ENCODE measurements at places on chromosomes 7 and 10. TPM values are rescaled to one million over a fixed set of nuclear protein-coding genes. Genes with fewer than 3 reads are reported as not detected.

DNA sequence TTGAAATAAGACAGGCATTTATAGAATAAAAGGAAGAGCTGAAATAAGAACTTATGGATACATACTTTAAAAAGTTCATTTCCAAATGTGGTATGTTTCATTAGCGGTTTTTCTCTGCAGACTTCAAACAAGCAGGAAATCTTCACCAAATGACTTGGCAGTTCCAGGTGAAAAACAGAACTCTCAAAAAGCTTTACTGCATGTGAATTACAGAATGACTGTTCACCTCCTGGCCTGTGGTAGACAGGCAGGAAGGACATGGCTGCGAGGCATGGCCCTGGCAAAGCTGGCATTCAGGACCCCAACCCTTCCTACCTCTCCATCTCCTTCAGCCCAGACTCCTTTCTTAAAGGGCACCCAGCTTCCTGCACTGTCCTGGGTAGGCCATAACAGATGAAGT, 21.2 kb upstream of the ENO4 start:
- H3K27ac ChIP-seq = no peak overlapping the region
- no peak for DNase-seq
- H3K27me3 ChIP-seq = no peaks in the 10 kb centered on the region
- H3K4me3 ChIP-seq = no peak overlapping the region
- H3K36me3 ChIP-seq = no peaks in the 10 kb centered on the region
- no peaks in the 10 kb centered on the region for H3K4me1 ChIP-seq

DNA sequence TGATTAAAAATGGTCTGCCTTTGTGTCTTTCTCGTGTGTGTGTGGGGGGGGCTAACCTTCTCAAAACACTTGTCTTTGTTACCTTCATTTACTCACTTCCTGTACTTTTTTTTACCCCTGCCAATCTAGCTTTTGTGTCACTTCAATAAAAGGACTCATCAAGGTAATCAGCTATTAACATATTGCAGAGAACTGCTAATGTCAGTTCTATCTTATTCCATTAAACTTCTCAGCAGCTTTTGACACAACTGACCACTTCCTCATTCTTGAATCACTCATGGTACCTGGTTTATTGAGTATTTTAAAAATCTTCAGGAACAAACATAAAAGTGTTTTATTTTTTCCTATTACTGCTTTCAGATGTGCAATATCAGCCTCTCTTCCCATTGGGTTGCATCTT, 59.8 kb downstream of the SLC25A40 start:
- no peak overlapping the region for H3K4me3 ChIP-seq
- no peaks in the 10 kb centered on the region for H3K36me3 ChIP-seq
- no peak for DNase-seq

The CALHM1 gene
- total RNA-seq = not detected

The EIF5AL1 gene
- total RNA-seq = 0.10 TPM

DNA sequence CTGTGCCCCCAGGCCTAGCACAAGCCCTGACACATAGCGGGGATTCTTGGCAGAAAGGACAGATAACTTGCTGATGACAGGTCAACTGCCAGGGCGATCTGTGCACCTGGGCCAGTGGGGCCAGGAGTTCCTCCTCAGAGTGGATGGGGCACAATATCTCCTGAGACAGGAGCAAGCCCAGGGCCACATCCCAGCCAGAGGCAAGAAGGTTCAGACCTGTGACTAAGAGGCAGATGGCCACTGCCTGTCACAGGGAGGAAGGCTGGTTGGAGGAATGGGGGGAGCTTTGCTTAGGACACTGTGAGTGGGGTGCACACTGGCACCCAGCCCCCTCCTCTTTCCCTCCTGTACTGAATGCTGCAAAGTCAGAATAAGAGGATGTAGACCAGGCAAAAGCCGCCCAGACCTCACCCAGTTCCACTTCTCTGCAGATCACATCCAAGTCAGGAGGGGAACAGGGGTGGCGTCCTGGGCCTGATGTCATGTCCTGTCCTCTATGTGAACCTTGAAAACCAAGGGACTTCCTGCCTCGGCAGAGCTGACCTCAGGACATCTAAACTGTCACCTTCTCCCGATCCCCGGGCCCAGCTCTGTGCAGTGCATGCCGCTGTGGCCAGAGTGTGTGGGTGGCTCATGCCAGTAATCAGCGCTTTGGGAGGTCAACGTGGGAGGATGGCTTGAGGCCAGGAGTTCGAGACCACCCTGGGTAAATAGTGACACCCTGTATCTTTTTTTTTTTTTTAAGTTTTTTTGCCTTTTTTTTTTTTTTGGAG, 1.3 kb downstream of the GUSB start:
- no peak overlapping the region for H3K27ac ChIP-seq
- H3K36me3 ChIP-seq = no peaks in the 10 kb centered on the region
- H3K4me1 ChIP-seq = no peaks in the 10 kb centered on the region
- H3K27me3 ChIP-seq = no peaks in the 10 kb centered on the region

The GPNMB gene
- 129 TPM for total RNA-seq

DNA sequence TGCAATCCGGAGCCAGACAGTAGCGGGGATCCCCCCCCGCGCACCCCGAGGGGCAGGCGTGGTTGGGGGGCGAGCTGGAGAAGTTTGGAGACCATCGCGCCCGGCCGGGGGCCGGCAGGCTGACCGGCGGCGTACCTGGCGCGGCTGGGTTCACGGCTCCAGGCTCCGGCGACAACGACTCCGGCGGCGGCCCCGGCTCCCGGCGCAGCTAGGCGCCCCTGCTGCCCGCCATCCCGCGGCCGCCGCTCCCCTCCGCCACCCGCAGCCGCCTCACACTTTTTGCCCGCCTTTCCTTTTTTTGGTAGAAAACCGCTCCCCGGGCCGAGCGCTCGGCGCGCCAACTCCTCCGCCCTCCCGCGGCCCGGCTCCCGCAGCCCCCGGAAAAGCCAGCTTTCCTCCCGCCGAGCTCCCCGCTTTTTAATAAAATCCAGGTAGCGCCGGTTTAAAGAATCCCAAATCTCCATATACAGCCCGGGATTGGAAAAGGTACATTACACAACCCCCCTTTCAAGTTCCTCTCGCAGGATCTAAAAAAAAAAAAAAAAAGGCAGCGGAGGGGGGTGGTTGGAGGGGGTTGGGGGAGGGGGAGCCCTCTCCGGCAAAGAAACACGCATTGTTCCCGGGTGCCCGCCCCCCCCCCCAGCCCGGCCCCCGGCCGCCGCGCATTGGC, at the start of gene TNRC18:
Gene TNRC18, minus strand, starts transcription at position 529 of the 670 bp plus-strand sequence. CDS start 2,588 bp downstream, outside the sequence.
- no peaks in the 10 kb centered on the region for H3K4me1 ChIP-seq
- H3K27ac ChIP-seq = peak within 1 kb of the TSS; percentile 94
- H3K4me3 ChIP-seq = peak within 1 kb of the TSS; percentile 99
- DNase-seq = peak; percentile 73

- no peak overlapping the region for H3K4me3 ChIP-seq
- H3K36me3 ChIP-seq = no peaks in the 10 kb centered on the region
- no peak overlapping the region for H3K27ac ChIP-seq
- H3K27me3 ChIP-seq = no peaks in the 10 kb centered on the region
- DNase-seq = no peak
Measured at GRCh38 chr10:79344502-79345195, 2.6 kb upstream of the PPIF start.

- no peak overlapping the region for H3K4me3 ChIP-seq
- H3K36me3 ChIP-seq = no peaks in the 10 kb centered on the region
- H3K4me1 ChIP-seq = no peaks in the 10 kb centered on the region
- H3K27ac ChIP-seq = no peak overlapping the region
- H3K27me3 ChIP-seq = no peaks in the 10 kb centered on the region
- DNase-seq = no peak
Measured at GRCh38 chr7:43309706-43310022, 197.2 kb downstream of the HECW1 start.

- no peaks in the 10 kb centered on the region for H3K27me3 ChIP-seq
- no peaks in the 10 kb centered on the region for H3K36me3 ChIP-seq
- H3K4me1 ChIP-seq = no peaks in the 10 kb centered on the region
- no peak for DNase-seq
- no peak overlapping the region for H3K4me3 ChIP-seq
- H3K27ac ChIP-seq = no peak overlapping the region
Measured at GRCh38 chr10:15290150-15290549, 80.9 kb downstream of the FAM171A1 start.

GRCh38 chr10:77383861-77384553, 253.6 kb downstream of the KCNMA1 start:
- DNase-seq = no peak
- no peak overlapping the region for H3K27ac ChIP-seq
- no peaks in the 10 kb centered on the region for H3K27me3 ChIP-seq

DNA sequence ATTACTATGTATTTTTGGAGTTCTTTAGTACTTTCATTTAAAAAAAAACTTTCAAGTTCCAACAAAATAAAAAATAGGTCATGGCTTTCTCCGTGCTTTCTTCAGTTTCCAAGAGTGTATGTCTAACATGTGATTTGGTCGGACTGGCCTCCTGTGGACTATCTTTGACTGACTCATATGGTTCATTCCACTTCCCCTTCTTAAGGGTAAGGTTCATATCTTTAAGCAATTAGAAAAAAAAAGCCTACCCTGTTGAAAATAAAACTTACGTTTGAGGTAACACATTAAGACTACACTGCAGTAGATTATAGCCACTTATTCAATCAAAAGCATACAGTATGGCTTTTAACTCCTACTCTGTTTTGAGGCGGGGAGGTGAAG, 112.8 kb upstream of the AHR start:
- no peak for DNase-seq
- H3K4me3 ChIP-seq = no peak overlapping the region
- no peaks in the 10 kb centered on the region for H3K27me3 ChIP-seq
- H3K36me3 ChIP-seq = no peaks in the 10 kb centered on the region
- H3K27ac ChIP-seq = no peak overlapping the region
- no peaks in the 10 kb centered on the region for H3K4me1 ChIP-seq

DNA sequence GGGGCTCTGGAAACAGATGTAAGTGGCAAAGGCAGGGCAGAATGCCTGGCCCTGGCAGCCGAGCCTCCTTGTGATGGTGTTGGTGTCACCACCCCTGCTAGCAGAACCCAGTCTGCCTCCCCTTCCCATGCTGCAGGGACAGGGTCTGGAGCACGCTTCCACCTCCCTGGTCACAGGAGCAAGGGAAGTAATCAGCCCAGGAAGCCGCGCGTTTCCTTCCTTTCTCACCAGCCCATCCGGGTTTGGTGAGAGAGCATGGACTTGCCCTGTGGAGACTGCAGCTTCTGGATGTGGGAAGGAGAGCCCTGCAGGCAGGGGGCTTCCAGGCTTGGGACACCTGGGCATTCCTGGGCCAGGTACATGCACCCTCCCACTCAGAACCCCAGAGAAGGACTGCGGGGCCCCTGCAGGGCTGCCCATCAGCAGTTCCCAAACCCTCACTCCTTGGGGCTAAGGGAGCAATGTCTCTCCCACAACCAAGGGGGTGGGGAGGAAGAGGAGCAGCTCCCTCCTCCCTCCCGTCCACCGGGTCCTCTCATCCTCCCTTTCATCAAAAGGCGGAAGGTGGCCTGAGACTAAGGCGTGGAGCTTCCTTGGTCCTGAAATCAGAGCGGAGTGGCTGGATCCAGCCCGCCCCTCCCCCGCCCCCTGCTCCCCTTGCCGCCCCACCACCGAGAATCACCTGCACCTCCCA, 1.8 kb downstream of the MMRN2 start:
- H3K4me3 ChIP-seq = no peak overlapping the region
- peak; percentile 46 for DNase-seq
- peak overlapping the region; percentile 71 for H3K27ac ChIP-seq
- H3K4me1 ChIP-seq = peaks cover 5% of the 10 kb centered on the region

GRCh38 chr10:77189520-77189919, 448.1 kb downstream of the KCNMA1 start:
- peaks cover 11% of the 10 kb centered on the region for H3K4me1 ChIP-seq
- no peak overlapping the region for H3K4me3 ChIP-seq
- no peaks in the 10 kb centered on the region for H3K36me3 ChIP-seq
- no peak for DNase-seq
- H3K27me3 ChIP-seq = no peaks in the 10 kb centered on the region
- no peak overlapping the region for H3K27ac ChIP-seq

The FAM25A gene
- total RNA-seq = not detected

The NPY gene
- not detected for total RNA-seq

DNA sequence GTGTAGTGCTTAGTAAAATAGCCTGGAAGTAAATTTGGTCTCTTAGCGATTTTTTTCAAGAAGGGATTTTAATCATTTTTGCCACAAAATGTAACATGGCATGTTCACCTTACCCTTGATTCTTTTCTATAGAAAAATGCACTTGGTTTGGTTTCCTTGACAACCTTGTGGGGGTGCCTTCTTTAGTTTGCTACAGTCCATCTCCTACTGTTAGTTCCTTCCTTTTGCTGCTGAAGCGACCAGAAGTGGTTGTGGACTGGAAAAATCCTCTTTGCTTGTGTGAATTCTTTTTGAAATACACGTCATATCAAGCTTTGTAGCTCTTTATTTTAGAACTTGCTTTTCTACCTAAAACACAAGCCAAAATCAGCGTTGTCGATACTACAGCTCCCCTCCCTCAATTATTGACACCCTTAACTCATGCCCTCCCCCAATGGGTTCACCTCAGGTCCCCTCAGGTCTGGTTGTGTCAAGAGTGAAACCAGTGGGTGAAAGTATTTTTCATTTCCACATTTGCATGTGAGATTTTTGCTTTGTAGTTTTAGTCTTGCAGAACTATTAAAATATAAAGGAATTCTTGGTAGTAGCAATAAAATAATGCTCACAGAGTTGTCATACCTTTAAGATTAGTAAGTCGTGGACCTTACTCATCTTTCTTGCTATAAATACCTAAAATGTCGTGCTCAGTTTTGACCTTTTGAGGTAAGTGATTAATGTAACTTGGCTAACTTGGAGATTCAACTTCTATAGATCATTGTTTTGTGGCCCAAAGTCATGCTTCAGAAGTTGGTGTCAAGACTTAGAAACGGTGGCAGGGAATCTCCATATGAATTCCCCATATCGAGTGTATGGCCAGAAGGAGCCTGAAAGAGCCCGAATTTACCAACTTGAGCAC, 1.5 kb downstream of the ACTR3B start:
- no peak for DNase-seq
- H3K27ac ChIP-seq = no peak overlapping the region
- no peaks in the 10 kb centered on the region for H3K36me3 ChIP-seq
- peaks cover 3% of the 10 kb centered on the region for H3K4me1 ChIP-seq

The HOXA5 gene
- total RNA-seq = 8.0 TPM

Data from aorta (tissue), 5 donors.